ENCODE measurements at places on chromosomes 2 and 18. TPM values are rescaled to one million over a fixed set of nuclear protein-coding genes. Genes with fewer than 3 reads are reported as not detected.

Gene KCNJ13
- total RNA-seq, result not detected

Gene KCNG2
- total RNA-seq, result not detected

Gene LRATD1
- 0.09 TPM for total RNA-seq

Gene TPO
- total RNA-seq, result 0.12 TPM

Gene PRSS56
- 0.12 TPM for total RNA-seq

Gene ST8SIA3
- not detected for total RNA-seq

Gene ASB18
- total RNA-seq, result not detected

Gene CHRND
- total RNA-seq, result 0.09 TPM

Gene COL4A3
- 0.90 TPM for total RNA-seq
